Forelimb muscle (tissue), 1 donor: ENCODE measurements at places on chromosomes 16 and 17. TPM values are rescaled to one million over a fixed set of nuclear protein-coding genes. Genes with fewer than 3 reads are reported as not detected.

Gene FOXL1
- 0.24 TPM for polyA plus RNA-seq

Gene CBX2
- polyA plus RNA-seq = 9.0 TPM

Gene ZNF423
- polyA plus RNA-seq = 26.2 TPM

Gene MILR1
- 7.0 TPM for polyA plus RNA-seq

Gene KRTAP4-1
- not detected for polyA plus RNA-seq

Gene MT1A
- not detected for polyA plus RNA-seq

Gene KRTAP9-2
- not detected for polyA plus RNA-seq

Gene KLHL11
- polyA plus RNA-seq = 4.9 TPM

Gene VEZF1
- polyA plus RNA-seq = 46.1 TPM

Gene PHOSPHO1
- 18.9 TPM for polyA plus RNA-seq

Gene SLC38A10
- 52.9 TPM for polyA plus RNA-seq

- no peak for DNase-seq
Observed at GRCh38 chr17:58328195-58329034, at the start of gene TSPOAP1. Gene TSPOAP1, minus strand, starts transcription at chr17:58328795. Its CDS starts 875 bp downstream, at chr17:58327920.

GRCh38 chr17:20170085-20170484, 160.9 kb downstream of the SPECC1 start:
- no peak for DNase-seq

GRCh38 chr16:67024384-67025209, 4.4 kb upstream of the CBFB start:
- no peak for DNase-seq

DNA sequence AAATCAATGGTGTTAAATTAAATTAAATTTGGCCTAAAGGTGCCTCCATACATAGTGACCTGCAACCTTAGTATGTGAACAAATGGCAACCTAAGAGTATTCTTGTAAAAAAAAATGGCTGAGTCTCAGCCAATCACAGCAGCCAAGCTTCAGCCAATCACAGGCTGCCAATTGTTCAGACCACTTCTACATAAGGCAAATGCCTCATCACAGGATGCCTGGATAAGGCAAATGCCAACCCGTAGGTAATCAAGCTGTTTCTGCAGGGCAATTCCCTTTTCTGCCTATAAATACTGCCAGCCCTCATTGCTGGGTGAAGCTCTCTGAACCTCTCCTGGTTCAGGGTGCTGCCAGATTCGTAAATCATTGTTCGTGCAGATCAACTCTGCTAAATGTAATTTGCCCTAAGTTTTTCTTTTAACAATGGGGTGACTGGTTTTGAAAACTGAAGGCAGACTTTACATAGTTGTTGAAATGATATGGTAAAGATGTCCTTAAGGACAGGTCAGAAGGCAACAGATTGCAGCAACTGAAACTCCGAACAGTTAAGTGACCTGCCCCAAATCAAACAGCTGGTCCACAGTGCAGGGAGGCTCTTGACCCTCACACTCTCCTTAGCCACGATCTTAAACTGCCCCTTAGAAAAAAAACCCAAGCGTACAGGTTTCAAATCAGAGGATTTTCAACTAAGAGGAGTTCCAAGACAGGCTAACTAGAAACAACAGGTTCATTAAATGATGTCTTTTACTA, 50.3 kb downstream of the N4BP1 start:
- no peak for DNase-seq

GRCh38 chr16:49399594-49400364, 26.2 kb downstream of the C16orf78 start:
- DNase-seq = no peak

- no peak for DNase-seq
Observed at GRCh38 chr16:68128577-68129305, 43.6 kb downstream of the NFATC3 start.

DNA sequence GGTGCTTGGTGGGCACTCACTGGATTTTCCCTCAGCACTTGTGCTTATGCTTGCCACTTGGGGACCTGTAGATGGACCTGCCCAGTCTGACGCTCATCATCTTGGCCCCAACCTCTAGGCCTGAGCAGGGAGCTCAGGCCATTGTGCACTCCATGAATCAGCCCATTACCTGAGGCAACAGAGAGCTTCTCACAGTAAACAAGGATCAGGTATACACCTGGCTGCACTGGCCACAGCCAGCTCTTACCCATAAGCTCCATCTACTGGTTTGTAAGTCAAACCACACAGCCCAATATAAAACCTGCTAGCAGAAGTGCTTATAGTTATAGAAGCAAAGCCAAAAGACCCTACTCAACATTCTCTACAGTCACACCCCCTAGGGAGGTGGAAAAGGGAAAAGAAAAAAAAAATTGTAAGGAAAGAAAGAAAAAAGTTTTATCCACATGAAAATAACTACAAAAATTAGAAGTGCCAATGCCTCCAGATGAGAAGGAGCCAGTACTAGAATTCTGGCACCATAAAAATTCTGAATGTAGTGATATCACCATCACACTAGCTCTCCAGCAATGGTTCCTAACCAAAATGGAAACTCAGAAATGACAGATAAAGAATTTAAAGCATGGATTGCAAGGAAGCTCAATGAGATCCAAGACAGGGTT, 87.8 kb upstream of the CDH5 start:
- no peak for DNase-seq

DNA sequence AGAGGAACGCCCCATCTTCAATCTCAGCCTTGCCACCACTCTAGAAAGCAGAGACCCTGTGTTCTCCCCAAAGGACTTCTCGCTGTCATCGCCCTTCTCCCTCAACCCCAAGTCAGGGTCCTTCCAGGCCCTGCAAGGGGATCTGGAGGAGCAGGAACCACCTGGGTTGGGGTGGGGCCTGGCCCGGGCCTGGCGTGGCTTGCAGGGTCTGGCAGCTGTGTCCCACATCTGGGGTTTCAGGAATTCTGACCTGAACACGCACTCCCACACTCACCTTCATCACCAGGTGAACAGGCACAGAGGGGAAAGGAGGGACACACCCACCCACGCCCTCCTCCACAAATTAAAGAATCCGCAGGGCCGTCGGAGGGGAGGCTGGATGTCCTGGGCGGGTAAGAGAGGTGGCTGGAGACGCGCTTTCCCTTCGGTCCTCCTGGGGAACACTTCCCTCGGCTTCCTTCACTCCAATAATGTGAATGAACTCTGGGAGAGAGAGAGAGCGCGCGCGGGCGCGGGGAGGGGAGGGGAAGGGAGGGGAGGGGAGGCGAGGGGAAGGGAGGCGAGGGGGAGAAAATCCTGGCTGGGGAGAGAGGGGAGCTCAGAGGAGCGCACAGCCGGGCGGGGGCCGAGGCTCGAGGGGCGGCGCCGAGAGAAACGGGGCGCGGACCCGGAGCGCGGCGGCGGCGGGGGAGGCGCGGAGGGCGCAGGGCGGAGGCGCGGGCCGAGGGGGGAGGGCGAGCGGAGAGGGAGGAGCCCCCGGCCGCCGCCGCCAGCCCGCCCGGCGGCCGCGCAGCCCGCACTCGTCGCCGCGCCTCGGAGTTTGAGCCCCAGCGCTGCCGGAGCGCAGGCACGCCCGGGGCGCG, at the start of gene CACNG4:
Gene CACNG4, plus strand, starts transcription at position 799 of the 863 bp plus-strand sequence. CDS start 205 bp downstream, outside the sequence.
- no peak for DNase-seq

GRCh38 chr17:36529121-36529520, 5.5 kb downstream of the MYO19 start:
- DNase-seq = no peak

DNA sequence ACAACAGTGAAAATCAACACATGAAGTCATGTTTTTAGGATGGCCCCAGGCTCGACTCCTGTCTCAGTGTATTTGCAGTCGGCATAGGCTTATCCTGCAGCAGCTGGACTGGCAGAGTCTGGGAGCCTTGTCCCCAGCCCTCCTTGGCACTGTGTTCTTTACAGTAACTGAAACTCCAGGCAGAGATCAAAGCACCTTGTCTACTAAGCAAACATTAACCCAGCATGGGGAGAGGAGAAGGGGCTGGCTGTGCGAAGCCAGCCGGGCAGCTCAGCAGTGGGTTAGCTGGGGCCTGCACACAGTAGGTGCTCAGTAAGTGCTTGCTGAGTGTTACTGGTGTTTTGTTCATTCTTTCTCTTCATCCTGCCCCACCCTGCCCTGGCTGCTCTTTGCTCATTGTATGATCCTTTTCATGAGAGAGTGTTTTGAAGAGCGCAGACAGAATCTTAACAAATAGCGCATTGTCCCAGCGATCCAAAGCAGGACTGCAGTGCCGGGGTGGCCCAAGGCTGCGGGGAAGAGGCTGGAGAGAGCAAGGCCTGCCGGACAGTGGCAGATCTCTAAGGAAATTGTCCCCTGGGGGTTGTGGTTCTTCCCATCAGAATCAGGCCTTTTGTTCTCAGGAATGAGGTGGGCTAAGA, 23.5 kb upstream of the ITGB4 start:
- no peak for DNase-seq

DNA sequence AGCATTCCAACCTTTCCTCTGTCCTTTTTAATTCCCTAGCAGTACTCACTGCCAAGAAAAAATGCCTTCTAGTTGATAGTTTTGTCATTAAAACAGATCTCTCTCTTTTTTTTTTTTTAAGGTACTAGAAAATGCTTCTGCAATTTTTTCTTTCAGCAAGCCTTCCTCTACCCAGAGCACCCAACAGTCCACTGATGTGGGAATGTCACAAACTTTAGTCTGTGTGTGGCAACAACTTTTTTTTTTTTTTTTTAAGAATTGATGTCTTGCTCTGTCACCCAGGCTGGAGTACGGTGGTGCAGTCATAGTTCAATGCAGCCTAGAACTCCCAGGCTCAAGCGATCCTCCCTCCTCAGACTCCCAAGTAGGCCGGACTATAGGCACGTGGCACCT, 34.7 kb downstream of the CDRT15 start:
- no peak for DNase-seq

DNA sequence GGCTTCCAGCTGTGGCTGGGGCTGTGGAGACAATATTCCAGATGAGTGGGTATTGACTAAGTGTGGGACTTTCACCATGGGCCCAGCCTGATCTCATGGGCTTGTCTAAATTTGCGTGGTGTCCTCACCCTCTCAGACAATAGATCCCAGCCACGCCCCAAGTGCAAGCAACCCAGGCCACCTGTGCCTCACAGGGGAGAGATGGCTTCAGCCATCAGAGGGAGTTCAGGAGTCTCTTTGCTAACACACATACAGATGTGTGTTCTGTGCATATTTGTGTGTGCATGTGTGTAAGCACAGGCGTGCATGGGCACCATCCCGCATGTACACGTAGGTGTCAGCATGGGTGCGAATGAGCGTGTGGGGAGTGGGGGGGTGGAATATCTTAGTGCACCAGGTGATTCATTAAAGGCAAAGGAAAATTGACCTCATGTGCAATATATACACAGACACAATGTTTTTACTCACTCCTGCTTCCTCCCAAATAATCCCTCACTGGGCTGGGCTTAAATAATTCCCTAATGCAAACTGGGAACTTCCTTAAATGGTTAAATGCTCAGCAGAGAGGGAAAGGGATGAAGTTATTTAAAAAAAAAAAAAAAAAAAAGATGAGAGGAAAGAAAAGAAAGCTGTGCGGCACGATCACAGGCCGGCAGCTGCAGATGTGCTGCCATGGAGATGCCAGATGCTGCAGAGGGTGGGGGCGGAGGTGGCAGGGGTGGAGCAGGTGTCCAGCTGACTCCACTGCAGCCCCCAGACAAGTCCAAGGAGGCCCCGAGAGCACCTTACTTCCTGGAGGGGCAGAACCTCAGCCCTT, 24.0 kb upstream of the CDC42EP4 start:
- no peak for DNase-seq

DNA sequence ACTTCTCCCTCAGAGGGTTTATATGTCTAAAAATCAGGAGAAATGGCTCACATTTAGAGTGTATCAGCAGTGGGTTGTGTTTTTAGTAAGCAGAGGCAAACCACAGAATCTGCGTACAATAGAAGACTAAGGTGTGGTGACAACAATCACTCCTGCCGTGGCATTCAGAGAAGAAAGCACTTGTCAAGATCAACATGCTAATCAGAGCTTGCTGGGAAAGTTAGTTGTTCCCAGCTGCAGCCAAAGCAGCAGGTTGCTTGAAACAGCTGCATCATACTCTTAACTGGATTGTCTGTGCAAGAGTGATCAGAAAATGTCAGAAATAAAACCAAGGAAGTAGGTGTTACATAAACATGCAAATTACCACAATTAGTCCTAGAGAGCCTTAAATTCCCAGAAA, 616.4 kb downstream of the CDH8 start:
- DNase-seq = no peak

- no peak for DNase-seq
Observed at GRCh38 chr17:78219396-78220150, 5.5 kb downstream of the BIRC5 start.

DNA sequence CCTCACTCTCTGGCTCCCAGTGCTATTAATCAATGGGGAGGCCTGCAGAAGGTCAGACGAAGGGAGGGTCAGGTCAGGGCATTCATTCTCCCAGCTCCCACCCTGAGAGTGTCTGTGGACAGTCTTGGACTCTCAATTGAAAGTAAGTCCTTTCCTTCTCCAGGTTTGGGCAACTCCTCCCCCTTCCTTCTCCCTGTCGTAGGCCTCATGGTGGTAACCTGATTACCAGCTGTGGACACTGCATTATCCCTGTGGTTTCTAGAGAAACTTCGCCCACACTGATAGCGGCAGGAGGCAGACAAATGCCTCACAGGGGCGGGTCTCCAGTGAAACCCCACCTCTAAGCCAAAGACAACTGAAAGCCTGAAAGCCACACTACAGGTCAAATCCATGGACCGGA, 57.7 kb upstream of the SLC25A19 start:
- no peak for DNase-seq

GRCh38 chr16:54928411-54929089, 2.1 kb upstream of the IRX5 start:
- no peak for DNase-seq

GRCh38 chr16:5005916-5006315, 27.8 kb downstream of the NAGPA start:
- DNase-seq = no peak

DNA sequence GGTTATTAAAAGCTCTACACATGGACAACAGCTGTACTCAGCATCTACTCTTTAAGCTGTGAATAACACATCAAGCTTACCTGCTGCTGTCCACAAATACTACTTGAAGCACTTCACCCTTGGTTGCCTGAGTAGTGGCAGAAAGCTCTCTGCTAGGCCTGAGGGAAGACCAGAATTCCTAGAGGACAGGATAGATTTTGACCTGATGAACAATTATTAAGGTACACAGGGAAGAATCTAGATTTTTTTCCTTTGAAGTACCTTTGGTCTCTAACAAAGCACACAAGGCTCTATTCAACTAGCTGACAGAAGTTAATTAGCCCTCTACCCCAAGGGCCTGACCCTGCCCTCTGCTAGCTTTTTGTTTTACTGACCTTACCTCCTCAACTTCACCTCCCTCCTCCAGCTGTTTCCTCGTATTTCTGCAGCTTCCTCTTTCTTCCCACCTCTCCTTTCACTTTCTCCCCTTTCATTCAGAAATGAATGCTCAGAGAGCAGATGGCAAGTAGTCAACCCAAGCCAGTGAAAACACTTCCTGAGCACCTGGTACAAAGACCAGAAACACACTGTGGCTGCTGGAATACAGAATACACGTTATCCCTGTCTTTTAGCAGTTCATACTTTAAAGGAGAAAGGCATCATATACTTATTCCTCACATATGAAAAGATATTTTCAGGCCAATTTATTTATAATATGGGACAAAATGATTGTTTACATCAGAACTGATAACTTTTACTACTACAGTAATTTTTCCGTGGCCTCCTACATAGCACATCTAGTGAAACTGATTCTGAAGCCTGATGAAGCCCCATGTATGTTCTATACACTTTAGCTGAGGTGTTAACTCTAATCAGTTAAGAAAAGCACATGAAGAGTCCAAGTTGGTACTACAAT, 5.7 kb upstream of the VEZF1 start:
- DNase-seq = no peak
